A549 (cell line): ENCODE measurements at places on chromosomes 1 and 21.
A peak's percentile ranks its signal among the peaks of the same experiment; 100 is the strongest.

DNA sequence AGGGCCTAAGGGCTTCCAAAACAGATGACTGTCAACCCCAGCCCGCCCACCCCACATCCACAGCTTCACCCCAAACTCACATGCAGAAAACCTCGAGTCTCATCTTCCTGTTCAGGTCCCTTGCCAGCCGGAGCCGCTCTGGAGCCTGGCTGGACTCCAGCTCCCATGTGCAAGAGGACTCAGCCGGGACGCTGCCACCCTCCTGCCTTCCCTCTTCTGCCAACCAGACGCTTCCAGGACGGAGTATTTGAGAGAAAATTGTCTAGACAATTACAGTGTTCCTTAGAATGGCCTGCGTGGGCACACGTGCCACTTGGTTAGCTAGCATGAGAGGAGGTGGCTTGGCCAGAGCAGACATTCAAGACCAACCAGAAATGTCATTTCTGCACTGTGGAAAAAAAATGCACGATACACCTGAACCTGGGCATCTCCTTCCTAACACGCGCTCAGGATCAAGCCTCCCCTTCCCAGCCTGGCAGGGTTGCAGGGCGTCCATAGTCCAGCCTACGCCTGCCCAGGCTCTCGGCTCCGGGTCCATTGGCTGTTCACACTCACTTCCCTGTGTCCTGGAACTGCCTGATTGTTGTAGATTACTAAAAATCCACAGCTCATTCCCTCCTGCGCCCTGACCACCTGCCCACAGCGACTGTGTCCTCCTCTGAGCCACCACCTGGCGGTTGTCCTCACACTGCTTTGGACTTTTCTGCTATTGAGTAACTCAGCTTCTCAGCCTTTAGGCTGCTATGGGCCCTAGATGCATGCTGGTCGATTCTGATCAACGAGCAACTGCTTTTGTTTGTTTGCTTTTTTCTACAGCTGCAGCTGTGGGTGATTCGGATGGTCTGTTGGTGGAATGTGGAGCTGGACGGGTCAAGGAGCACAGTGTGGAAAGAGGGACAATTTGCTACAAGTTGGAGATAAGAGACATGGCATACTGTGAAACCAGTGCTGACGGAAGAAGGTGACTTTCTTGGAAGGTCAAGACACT, at the start of gene CLDN14:
CLDN14 (minus strand) TSS at position 708 of the 988 bp plus-strand sequence. CDS start 18,427 bp downstream, outside the sequence.
- DNase-seq: no peak

GRCh38 chr1:19424651-19425570, 60.4 kb downstream of the CAPZB start:
- no peak for DNase-seq

DNA sequence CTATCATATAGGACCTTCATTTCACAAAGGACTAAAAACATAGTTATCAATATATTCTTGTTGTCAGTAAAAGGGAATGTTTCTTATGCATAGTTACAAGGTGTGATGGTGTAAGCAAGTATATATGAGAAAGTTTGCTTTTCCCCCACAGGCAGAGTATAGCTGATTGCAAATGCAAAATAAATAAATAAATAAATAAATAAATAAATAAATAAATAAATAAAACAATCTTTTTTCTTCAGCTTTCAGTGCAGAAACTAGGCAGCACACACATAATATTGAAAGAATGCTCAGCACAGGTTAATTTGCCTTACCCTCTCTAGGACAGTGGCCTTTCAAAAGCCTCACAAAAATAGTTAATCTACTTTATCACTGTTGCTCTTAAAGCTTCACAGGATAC, 138.8 kb downstream of the BRINP3 start:
- DNase-seq: no peak

- DNase-seq: no peak
These were observed 1.0 kb downstream of the CCDC181 start for GRCh38 chr1:169426174-169426705.

- DNase-seq: peak; percentile 15
These were observed 19.7 kb upstream of the GALNT2 start for GRCh38 chr1:230047114-230047865.

- peak; percentile 94 for DNase-seq
These were observed 43.9 kb upstream of the LYST start for GRCh38 chr1:235910357-235911299.

DNA sequence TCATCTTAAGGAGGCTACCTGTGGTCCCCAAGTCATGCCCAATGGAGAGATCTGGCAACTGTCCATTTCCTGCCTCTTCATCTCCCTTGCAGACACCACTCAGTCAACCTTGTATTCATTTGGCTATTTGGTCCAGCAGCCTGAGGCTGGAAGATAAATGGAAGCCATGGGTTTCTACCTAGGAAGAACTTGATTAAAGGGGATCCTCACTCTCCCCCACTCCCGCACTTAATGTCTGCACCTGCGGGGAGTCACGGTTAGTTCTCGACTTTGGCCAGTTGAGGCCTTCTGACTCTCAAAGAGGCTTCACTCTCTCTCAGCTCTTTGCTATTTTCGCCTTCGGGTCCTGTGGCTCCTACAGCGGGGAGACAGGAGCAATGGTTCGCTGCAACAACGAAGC, 8.4 kb upstream of the ATXN7L2 start:
- DNase-seq: no peak
